ENCODE measurements at places on chromosomes 2 and 18.

GRCh38 chr18:50879302-50880118 is 592 bp downstream of the ME2 start:
- DNase-seq, result peak; percentile 39

DNA sequence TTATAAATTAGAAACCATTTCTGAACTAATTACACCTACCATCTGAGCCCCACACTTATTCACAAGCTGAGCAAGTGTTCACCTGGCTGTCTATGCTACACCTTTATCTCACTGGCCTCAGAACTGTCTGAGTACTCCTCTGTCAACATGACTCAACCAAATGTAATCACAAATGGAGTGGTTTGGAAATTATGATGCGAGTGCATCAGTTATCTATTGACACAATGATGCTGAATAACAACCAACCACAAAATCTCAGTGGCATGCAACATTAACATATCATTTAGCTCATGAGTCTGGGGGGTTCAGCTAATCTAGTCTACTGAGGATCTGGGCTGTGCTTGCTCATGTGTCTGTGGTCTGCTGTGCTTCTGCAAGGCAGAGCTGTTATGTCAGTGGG is 184.2 kb upstream of the NXPH2 start:
- peak; percentile 35 for DNase-seq

- DNase-seq, result no peak
These were observed 911.2 kb upstream of the PIK3C3 start for GRCh38 chr18:41043876-41044275.

DNA sequence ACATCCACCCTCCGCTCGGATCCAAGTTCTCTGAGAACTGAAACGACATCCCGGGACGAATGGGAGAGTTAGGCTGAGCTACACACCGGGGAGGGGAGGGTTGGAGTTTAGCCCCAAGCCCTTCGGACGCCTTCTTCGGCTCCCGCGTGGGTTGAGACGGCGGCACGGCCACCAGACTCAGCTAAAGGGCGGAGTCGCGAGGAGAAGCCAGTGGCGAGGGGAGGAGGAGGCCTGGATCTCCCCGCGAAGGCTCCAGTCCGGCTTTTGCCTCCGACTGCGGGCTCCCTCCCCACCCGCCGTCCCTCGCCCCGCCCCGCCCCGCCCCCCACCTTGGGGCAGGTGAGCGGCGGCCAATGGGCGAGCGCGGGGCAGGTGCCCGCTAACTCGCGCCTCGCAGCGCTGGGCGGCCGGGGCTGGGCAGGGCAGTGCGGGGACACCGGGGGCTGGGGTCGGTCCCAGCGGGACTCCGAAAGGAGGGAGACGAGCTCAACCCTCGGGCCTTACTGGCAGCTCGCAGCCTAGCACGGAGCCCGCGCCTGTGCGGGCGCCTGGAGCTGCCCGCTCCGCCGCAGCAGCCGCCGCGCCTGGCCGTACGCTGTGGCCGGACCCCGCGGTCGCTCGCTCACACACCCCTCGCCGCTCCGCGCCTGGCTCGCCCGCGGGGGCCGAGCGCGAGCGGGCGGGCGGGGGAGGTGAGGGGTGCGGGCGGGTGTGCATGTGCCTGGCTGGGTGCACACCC is at the start of gene EMX1:
TSS of gene EMX1 (plus strand) at position 382 of the 739 bp plus-strand sequence. CDS start at position 716, 334 bp downstream.
- DNase-seq, result no peak

- no peak for DNase-seq
These were observed 72.7 kb downstream of the SCN2A start for GRCh38 chr2:165311949-165312348.

DNA sequence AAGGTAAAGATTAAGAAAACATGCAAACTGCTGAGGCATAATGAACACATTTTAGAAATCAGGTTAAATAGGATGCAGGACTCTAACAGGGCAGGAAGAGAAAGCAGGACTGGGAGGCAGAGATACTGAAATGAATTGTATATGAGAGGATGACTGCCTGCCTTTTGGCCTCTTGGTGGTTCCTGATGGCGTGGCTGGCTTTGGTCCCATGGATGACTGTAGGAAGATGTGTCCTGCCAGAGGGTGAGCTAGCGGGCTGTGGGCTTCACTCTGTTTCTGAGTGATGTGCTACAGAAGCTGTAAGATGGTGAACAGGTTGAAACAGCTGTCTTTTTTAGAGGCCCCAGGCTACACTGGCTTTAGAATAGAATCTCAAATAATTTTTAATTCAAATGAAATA is 517.0 kb downstream of the SLC4A3 start:
- DNase-seq, result no peak

- no peak for DNase-seq
These were observed 99.9 kb downstream of the TRIB2 start for GRCh38 chr2:12816379-12817306.

GRCh38 chr18:6413579-6414117 is 1.1 kb downstream of the L3MBTL4 start:
- no peak for DNase-seq

DNA sequence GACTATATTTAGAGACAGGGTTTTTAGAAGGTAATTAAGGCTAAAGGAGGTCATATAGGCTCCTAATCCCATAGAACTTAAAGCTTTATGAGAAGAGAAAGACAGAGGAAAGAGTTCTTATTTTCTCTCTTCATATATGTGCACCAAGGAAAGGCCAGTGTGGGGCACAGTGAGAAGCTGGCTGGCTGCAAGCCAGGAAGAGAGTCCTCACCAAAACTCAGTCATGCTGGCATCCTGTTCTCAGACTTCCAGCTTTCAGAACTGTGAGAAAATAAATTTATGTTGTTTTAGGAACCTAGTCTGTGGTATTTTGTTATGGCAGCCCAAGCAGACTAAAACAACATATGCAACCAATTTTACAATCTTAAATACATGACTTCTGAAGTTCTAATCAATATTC is 31.5 kb upstream of the ATIC start:
- peak; percentile 46 for DNase-seq

DNA sequence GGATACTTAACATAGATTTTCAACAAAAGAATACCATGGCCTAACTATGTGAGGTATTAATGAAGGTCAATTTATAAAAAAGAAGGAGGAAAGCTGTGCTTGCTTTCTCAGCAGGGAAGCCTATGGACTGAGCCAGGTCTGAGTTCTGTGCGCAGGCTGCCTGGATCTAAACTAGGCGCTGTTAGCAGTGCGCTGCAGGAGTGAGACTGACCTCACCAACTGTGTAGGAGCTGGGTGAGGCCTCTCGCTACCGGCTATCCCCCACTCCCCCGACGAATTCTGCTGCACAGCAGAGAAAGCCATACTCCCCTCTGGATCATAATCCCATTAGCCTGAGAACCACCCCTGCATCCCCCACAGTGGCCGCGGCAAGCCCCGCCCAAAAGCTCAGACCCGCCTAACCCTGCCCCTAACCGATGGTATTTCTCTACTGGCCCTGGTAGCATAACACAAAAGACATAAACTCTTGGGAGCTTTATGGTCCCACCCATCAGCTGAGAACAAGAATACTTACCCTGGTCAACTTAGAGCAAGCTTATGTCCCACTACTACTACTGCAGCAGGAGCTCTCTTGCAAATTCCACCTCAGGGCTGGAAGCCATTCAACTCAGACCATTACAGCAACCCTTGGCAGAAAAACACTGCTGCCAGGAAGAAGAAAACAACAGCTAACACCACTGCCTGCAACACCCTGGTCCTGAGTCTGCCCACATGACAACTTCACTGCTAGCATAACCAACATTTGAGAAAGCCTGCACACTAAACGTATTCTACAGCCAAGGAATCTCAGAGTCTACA is 28.0 kb downstream of the SULT1C2 start:
- no peak for DNase-seq

DNA sequence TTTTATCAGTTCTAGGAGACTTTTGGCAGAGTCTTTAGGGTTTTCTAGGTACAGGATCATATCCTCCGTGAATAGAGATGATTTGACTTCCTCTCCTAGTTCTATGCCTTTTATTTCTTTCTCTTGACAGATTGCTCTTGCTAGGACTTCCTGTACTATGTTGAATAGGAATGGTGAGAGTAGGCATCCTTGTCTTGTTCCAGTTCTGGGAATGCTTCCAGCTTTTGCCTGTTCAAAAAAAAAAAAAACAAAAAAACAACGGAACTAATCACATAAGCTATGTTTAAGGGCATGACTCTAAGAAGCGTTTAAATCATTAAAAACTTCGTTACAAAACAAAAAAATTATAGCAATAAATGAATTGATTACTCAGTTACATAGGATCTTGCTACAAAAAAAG is 145.7 kb downstream of the NUP35 start:
- DNase-seq, result no peak

GRCh38 chr18:47931718-47932103 is 1.3 kb upstream of the SMAD2 start:
- DNase-seq, result peak; percentile 20

DNA sequence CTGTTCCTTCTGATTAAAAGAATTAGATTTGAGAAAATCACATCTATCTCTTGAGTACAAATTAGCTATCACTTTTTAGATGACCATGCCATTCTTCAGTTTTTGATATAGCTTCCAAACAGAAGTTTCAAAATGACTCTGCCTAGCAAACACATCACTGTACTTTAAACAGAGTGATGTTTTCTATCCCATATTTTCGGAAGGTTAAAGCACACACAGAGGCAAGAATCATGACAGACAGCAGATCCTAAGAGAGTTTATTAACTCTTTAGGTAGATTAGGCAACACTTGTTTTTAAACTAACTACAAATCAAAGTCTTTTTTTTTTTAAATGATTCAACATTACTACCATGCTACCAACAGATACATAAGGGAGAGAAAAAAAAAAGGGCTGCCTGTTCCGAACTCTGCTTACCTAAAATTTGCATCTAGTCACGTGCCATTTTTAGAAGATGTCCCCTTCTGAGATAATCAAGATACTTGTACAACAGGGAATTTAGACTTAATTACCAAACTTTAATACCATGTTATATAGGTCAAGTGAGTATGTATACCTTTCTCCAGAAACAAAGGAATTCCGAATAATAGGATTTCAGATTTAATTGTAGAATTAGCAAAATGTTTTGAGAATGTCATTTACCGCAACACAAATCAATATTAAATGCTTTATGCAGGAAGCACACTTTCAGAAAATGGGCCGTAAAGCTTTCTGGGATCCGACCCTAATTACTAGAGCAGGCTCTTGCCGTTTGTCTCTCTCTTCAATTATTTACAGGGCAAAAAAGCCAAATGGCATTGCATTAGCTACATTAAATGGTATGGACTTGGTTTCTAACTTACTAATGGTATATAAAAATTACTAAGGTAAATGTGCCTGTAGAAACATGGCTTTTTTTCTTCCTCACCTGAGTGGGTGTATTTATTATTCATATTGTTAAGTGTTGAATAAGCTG is 2.6 kb downstream of the RBMS1 start:
- DNase-seq, result no peak

- no peak for DNase-seq
These were observed 714.7 kb downstream of the EPHA4 start for GRCh38 chr2:220857368-220857767.

DNA sequence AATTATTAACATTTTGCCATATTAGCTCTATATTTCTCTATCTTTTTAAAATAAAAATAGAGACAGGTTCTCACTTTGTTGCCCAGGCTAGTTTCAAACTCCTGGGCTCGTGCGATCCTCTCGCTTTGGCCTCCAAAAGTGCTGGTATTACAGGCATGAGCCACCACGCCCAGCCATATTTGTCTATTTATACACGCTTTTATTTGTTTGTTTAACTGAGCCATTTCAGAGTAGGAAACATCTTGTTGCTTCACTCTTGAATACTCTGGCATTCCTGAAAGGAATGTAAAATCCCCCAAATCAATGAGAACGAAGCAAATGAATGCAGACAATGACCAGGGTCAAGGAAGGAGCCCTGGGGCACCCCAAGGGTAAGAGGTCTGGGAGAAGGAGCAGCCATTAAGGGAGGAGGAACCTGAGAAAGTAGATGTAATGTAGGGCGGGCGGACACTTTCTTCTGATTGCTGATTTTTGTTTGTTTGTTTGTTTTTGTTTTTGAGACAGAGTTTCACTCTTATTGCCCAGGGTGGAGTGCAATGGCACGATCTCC is 31.7 kb upstream of the RAB1A start:
- DNase-seq, result no peak

GRCh38 chr2:74806920-74807319 is 27.0 kb upstream of the HK2 start:
- no peak for DNase-seq

DNA sequence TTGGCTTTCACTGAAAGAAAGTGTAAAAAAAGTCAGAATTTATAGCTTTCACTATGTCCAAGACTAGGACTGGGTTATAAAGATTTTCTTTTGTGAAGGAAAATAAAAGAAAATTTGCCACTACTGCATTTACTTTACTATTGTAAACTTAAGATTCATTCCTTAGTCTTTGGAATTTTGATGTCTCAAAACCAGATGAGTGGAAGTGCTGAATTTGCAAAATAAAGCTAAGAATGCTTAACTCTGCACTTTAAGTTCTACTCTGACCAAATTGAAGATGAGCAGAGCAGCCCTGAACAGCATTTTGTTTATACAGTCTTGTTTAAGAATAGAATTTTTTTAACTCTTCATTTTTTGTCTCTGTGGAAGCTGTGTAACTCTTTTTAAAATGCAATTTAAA is 102.4 kb downstream of the ICA1L start:
- no peak for DNase-seq

GRCh38 chr2:109487536-109487869 is 126.3 kb downstream of the SEPTIN10 start:
- DNase-seq, result no peak

DNA sequence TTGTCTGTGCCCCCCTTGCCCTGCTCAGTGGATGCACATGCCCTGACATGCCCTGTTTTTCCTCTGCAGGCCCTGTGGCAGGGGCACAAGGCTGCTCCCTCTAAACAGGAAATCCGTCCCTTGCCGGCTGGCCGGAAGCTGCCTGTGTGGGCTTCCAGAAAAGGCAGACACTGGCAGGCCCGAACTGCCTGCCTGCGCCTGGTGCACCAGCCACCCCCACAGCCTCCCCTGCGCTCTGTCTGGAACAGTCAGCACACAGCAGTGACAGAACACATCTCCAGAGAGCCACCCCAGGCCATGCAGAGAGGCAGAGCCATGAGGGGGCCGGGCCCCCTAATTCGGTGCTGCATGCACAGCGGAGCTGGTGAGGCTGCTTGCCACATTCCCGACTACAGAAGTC is 33.5 kb downstream of the LOXHD1 start:
- no peak for DNase-seq

GRCh38 chr2:211903961-211904360 is 634.6 kb downstream of the ERBB4 start:
- no peak for DNase-seq

GRCh38 chr2:137383391-137383790 is 580.9 kb upstream of the HNMT start:
- DNase-seq, result no peak

DNA sequence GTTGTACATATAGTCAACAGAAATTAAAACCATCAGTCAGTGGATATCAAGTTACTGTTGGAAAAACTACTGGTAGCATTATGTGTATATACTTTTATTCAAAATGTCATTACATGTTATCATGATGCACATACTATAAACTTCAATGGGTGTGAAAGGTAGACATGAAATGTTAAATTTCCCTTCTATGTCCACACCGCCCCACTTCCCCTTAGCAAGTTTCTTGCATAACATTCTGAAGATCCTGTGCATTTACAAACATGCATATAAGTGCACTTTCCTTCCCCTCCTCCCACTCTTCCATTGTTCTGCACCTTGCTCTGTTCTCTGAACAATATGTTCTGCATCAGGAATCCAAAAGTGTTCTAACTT is 16.6 kb upstream of the HK2 start:
- DNase-seq, result no peak

Measured in fibroblast of skin of scalp (primary cell).